CD4-positive, alpha-beta T cell treated with Interleukin-10 for 1 hour (primary cell): ENCODE measurements at places on chromosomes 12 and 14.

- no peak for DNase-seq
These were observed 212.3 kb upstream of the DCN start for GRCh38 chr12:91394903-91395302.

DNA sequence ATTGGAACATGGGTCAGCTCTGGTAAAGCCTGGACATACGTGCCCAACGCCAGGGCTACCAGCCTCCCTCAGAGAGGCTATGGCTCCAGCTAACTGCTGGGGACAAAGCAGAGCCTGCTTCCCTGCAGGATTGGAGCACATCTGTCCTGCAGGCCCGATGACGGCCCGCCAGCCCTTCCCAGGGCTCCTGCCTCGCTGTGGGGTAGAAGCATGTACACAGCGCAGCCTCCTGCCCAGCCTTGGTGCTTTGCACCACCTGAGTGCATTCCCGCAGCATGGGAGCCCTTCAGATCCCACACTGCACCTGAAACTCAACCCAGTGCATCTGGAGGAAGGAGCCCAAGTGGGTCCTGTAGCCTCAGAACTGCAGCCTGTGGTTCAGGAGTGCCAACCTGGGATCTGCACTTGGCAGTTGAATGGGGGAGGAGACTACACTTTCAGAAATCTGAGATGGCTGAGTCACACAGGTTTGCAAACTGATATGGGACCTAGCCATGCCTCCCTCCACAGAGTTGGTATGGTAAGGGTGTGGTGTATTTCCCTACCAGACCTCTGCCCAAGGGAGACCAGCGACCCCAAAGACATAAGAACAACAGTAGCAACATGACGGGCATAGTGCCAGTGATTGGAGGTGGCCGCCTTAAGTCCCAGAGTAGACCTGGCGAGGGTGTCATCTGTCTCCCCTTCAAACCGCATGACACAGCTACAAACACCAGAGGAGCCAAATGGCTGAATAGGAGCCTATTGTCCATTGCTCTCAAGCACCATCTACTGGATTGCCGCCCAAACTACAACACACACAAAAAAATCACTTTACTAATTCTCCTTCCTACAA lies 273.9 kb upstream of the MIS18BP1 start:
- DNase-seq = no peak

DNA sequence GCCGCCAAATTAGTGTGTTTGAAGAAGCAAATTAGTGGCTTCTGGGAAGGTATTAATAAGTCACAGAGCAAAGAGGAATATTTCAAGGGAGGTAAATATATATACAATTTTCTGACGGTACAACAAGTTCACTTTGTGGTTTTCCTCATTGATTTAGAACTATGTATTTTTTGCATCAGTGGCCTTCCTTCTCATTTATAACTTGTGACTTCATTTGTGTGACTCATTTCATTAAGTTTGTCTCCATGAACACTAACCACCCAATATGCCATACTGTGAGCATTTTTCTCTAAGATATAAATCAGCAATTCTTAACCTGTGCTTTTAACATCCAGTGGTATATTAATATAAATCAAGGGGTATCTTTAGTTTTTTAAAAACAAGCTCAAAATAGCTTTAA lies 29.3 kb upstream of the ARHGAP5 start:
- no peak for DNase-seq

DNA sequence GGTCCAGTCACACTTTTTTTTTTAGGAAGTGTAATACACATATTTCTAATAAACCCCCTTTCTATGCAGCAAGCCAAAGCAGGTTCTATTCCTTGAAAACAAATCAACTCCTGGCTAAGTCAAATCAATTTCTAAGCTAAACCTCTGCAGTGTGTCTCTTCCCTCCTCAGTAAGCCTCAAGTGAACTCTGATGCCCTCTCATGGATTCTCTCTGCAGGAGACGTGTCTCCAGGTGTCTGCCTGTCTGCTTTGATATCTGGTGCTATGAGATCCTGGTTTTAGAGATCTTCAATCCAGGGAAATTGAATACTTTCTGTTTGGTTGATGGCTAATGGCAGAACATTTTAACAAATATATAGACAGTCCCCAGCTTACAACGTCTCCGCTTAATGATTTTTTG lies 791.7 kb downstream of the AACS start:
- no peak for DNase-seq

DNA sequence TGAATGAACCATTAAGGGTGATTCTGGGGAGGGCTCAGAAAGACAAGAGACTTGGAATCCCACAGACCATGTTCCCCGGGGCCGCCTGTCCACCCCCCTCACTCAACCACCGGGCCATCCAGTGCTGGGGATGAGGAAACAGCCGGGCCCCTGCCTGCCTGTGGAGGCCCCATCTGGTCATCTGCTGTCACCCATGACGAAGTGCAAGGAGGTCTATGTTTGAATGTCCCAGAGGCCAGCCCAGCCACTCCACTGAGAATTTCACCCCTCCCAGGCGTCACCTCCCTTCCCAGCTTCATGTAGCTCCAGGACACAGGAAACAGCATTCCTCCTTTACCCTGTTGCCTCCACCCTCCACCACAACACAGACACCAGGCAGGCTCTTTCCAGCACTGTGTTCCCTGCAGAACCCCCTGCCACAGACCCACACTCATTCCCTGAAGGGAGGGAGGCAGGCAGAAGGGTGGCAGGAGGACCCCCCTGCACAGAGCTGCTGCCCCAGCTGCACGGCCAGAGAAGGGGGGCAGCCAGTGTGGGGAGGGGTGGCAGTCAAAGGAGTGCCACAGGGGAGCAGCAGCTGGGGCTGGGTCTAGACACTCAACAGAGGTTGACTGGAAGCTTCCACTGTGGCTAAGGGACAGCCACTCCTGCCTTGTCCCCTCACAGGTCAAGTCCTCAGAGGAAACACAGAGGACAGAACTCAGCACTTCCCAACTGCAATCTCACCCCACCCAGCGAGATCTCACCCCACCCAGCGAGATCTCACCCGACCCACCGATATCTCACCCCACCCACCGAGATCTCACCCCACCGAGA lies 50.3 kb upstream of the PPP2R5C start:
- DNase-seq = peak; percentile 53

- DNase-seq = no peak
These were observed 42.9 kb upstream of the SINHCAF start for GRCh38 chr12:31368666-31369361.

DNA sequence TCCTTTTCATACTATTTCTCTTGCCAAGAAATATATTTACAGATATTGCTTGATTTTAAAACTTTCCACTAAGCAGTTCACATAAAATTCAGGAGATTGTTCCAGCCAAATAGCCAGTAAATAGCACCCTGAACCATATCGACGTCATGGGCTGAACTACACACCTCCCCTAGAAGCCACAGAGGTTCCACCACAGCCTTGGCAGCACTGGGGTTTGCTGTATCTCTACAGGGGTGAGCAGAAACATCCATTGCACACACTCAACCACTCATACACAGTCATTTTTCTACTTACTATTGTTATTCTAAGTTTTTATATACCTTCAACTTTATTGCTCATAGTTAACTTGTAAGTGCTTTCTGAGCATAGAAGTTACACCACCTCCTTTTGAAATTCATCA lies 8.1 kb upstream of the EIF2S3B start:
- DNase-seq = peak; percentile 64

DNA sequence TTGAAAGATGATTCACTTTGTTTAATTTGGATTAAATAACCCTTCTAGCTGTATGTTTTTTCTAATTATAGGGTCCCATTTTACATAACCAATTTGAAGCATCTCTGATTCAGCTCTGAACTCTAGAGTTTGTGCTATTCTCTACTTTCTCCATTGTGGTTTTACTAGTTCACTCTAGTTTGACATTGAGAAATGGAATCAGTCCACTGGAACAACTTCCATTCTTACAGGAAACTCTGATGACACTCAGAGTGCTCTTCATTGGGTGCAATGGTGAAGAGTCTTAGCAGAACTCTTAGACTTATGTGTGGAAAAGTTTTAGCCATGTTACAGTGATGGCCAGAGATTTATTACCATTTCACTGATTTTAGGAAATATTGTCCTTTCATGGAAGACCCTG lies 140.7 kb downstream of the DYRK2 start:
- no peak for DNase-seq

DNA sequence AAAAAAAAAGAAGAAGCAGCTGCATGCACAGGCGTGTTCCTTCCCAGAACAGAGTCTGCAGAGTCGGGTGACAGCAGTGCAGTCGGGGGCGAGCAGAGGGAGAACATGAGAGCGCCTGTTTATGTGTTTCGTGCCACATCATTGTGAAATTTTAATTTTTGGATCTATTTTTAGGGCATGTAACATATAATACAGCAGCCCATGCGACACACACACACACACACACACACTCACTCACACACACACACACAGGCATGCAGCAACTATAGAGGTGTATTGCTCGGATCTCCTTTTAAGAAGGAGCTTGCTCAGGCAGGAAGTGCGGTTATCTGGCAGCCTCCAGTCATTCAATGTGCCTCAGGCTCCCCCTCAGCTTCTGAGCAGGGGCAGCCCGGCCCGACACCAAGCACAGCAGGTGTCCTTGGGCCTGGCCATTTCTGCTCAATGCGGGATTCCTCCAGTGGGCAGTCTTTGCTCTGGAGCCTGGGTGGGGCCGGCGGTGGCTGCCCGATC lies 71.8 kb downstream of the ZNF664 start:
- DNase-seq = peak; percentile 17

DNA sequence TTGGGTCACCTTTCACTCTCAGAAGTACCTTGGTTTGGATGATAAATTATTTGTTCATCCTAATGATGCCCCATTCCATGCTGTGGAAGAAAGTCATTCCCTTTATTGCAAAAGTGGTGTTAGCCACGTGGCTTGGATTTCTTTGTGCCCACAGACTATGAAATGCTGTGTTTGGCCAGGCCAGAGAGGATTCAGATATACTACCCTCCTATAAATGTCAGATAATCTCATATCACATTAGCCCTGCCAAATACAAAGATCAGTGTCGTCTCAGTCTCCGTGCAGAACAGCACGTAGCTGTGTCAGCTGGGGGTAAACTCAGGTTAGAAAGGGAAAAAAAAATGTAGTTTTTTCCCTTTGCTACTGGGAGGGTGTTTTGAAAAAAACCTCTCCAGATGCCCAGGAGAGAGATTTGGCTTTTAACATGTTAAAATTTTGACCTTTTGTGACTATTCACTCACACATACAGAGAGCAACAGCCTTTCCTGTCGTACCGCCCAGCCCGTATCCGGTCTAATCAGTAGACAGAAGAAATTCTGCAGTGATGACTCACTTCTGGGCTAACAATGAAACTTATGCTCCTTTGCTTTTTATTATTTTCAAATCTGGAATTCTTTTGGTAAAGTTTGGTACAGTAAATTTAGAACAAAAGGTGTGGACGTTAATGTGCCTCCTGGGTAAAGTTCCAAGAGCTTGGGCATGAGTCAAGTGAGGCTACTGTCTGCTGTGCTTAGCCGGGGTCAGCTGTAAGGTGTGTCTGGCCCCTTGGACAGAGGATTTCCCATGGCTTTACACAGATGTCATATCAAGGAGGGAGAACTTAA lies 8.5 kb upstream of the PTPRB start:
- peak; percentile 15 for DNase-seq

- peak; percentile 6 for DNase-seq
These were observed 29.0 kb downstream of the SERPINA11 start for GRCh38 chr14:94423453-94424056.

- DNase-seq = no peak
These were observed 39.2 kb downstream of the IGF1 start for GRCh38 chr12:102441077-102441596.

DNA sequence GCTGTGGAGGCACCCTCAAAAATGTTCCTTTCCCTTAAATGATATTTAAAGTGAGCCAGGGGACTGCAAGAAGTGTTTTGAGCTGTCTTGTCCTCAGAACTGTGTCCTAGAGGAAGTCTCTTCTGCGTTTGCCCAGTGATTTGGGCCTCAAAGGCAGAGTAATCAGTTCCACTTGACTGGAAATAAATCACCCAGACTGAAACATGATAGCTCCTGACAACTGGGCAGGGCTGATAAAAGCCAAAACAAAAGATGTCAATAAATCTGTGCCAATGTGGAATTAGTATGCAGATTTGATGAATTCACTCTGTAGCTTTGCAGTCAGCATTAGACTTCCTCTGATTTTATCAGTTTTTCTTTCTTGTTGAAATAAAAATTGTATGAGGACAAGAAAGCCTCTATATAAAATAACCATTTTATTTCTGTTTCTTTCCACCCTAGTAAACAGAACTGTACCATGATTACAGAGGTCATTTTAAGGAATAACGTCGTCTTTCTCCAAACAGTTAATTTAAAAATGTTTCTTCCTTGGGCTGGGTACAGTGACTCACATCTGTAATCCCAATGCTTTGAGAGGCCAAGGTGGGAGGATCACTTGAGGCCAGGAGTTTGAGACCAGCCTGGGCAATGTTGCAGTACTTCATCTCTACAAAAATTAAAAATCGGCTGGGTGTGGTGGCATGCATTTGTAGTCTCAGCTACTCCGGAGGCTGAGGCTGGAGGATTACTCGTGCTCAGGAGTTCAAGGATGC lies 180.8 kb downstream of the ERC1 start:
- no peak for DNase-seq

GRCh38 chr12:23204933-23205778 lies 580.2 kb downstream of the ETNK1 start:
- DNase-seq = peak; percentile 51

DNA sequence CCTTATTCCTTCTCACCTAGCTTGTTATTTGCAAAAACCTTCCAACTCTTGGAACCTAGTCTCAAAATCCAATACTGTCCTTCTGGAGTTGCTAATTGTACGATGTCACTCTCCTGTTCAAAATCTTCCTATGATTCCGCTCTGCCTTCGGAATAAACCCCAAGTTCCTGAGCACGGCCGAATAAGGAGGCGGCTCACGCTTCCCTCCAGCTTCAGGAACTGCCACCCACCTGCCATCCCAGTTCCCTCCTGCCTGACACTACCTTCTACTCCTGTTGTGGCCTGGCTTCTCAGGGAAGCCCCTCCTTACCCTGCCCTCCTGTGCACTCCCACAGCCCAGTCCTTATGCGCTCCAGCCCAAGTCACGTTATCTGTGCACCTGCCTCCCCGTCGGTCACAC lies 73.2 kb downstream of the SETD3 start:
- no peak for DNase-seq

DNA sequence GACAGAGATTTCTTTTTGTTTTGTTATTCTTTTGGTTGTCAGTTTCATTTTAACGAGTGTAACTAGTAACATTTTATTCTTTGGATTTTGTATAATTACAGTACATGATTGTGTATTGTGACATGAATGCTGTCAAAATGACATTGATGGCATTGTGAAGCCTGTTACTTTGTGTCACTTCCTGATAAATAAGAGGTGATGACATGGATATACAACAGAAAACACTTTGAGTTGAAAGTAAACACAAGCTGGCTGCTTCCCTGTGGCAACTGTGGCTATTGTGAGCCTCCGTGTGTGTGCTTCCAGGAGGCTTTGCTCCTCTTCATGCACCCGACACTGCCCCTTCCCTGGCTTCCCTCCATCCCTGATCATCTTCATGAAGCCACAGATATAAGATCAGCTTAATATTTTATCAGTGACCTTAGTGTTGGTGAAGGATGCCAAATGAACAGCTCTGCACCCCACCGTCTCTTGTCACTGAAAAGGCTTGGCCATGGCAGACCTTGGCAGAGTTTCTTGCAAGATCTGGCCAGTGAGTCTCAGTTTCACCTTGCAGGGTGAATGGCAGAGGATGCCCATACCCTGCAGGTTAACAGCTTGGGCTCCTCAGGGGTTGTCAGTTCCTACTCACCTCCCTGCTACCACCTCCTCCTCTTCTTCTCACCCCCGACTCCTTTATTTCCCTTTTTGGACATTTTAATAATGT lies 191.9 kb downstream of the EPS8 start:
- no peak for DNase-seq

GRCh38 chr12:103728323-103728722 lies 112.7 kb downstream of the NT5DC3 start:
- no peak for DNase-seq
